ENCODE measurements at places on chromosomes 2 and 18.

DNA sequence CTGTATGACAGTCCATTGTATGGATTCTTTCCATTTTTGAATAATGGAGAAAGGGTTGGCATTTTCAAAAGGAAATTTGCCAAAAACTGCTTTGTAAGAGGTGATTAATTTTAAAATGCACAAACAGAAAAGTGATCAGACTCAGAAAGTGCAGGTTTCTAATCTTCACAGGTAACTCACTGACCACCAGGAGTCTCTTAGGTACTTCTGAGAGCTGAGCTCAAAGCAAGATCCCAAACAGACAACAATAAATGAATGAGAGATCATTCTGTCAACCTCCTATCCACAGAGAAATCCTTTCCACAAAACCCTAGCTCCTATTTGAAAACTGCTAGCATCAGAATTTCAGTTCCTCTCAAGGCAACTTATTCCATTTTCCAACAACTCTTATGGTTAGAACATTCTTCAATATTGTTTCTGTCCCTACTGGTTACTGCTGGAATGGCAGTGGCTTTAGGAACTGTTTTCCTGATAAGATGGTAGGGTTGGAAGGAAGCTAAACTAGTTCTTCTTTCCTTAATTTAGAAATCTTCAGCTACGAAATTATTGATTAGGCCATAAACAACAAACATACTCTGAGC is 20.6 kb upstream of the HAAO start:
- H3K27me3 ChIP-seq = no peaks in the 10 kb centered on the region
- peaks cover 9% of the 10 kb centered on the region for H3K4me1 ChIP-seq
- no peak overlapping the region for H3K27ac ChIP-seq
- H3K36me3 ChIP-seq = no peaks in the 10 kb centered on the region

GRCh38 chr2:15112216-15112615 is 448.9 kb downstream of the NBAS start:
- no peaks in the 10 kb centered on the region for H3K27me3 ChIP-seq
- no peaks in the 10 kb centered on the region for H3K4me1 ChIP-seq
- H3K36me3 ChIP-seq = no peaks in the 10 kb centered on the region

DNA sequence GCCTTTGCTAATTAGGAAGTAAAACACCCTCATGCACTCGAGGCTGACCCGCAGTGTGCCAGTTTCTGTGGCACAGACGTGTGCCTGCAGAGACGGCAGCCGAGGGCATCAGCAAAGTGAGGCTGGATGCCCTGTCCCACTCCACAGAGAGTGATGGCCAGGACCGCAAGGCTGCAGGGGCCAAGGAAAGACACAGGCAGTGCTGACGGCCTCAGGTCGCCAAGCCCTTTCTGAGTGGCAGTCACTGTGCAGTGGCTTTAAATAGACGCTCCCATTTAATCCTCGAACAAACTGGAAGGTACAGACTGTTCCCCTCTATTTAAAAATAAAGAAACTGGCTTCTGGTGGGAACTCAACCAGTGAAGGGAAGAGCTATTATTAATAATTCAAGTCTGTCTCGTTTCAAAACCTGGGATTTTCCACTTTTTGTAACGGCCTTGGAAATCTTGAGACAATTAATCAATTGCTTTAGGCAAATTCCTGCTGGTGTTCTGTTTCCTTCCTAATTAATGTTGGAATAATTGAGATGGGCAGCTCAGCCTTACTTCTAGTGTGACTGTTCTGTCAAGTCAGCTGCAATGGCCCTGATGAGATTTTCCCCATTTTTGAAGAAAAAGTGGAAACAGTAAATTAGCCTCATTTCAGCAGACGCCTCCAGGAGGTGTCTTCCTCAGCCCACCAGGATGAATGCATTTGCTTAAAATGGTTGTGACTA is 644.6 kb upstream of the RAB6C start:
- no peaks in the 10 kb centered on the region for H3K36me3 ChIP-seq
- H3K27ac ChIP-seq = no peak overlapping the region
- no peak overlapping the region for H3K4me3 ChIP-seq

DNA sequence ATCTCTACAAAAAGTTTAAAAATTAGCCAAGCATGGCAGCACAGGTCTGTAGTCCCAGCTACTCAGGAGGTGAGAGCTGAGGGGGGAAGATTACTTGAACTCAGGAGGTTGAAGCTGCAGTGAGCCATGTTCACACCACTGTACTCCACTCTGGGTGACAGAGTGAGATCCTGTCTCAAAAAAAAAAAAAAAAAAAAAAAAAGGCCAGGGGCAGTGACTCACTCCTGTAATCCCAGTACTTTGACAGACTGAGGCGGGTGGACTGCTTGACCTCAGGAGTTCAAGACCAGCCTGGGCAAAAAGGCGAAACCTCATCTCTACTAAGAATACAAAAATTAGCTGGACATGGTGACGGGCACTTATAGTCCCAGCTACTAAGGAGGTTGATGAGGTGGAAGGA is 37.0 kb downstream of the PUM2 start:
- H3K27ac ChIP-seq = no peak overlapping the region
- DNase-seq = no peak
- no peaks in the 10 kb centered on the region for H3K4me1 ChIP-seq

All from K562 (cell line).